Stimulated activated CD8-positive, alpha-beta memory T cell treated with anti-CD3 and anti-CD28 coated beads, Interleukin-12 subunit alpha, Interleukin-12 subunit beta, amount 100 ng/mL, for 1 hour (primary cell): ENCODE measurements at places on chromosomes 2 and 18.

DNA sequence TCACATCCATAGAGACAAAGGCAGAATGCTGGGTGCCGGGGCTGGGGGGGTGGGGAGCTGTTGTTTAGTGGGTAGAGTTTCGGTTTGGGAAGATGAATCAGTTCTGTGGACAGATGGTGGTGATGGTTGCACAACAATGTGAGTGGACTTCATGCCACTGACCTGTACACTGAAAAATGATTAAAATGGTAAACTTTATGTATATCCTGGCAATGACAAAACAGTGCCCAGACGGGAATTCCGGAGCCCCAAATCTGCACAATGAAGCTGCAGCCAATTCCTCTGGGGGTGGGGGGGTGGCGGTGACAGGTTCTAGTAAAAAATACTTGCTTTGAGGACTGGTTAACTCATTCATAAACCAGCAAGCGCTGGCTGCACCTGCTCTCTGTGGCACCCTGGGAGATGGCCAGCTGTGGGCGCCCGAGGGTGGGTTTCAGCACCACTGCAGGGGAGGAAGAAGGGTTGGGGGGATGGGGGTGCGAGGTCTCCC is 81.8 kb upstream of the HPCAL1 start:
- DNase-seq = no peak

- DNase-seq = no peak
Measured at GRCh38 chr2:205511641-205512040, 170.7 kb upstream of the NRP2 start.

DNA sequence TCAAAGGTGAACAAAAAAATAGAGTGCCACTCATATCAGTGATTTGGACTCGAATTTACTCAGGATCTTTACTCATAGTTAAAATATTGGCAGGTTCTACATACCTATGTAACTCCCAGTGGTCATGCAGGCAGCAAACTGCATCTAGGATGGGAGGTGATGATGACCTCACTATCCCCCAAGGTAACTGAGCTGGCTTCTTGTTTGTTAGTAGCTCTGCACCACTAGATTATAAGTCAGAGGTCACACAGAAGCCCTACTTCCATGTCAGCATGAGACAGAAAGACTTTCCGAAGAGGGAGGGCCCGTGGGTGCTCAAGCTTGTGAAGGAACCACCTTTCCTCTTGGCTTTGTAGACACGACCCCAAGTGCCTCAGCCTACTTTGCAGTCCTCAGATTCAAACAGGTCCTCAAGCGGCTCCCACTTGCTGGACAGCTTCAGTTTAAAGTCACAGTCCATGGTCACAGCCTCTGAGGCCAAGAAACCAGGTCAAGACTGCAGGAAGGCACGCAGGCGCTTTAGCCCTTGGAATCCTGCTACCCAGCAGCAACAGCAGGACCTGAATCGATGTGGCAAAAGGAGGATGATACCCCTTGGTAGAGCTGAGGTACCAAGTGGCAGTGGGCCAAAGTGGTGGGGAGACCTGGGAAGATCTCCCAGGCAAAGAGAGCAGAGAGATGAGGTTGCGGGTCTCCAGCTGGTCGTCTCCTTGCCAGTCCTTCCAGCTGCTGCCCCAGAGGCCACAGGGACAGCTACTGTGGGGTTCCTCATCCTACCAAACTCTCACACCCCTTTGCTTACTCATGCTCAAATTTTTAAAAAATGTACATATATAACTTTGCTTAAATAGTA is 4.3 kb downstream of the NTSR2 start:
- no peak for DNase-seq

DNA sequence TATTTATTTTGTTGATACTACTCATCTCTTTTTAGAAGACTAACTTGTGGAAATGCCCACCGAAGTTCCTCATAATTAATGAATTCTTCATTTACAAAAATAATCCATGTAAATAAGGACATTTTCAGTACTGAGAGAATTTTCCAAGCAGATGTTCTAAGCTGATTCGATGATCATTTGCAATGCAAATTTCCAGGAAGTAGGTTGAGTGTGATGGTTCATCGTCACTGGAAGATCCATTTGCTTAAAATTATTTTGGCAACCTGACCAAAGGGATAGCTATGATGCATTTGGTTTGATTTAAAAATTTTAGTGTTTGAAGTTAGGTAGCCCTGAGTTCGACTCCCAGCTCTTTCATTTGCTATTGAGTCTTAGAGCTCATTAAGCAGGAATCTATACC is 257.3 kb upstream of the RASGRP3 start:
- DNase-seq = no peak

DNA sequence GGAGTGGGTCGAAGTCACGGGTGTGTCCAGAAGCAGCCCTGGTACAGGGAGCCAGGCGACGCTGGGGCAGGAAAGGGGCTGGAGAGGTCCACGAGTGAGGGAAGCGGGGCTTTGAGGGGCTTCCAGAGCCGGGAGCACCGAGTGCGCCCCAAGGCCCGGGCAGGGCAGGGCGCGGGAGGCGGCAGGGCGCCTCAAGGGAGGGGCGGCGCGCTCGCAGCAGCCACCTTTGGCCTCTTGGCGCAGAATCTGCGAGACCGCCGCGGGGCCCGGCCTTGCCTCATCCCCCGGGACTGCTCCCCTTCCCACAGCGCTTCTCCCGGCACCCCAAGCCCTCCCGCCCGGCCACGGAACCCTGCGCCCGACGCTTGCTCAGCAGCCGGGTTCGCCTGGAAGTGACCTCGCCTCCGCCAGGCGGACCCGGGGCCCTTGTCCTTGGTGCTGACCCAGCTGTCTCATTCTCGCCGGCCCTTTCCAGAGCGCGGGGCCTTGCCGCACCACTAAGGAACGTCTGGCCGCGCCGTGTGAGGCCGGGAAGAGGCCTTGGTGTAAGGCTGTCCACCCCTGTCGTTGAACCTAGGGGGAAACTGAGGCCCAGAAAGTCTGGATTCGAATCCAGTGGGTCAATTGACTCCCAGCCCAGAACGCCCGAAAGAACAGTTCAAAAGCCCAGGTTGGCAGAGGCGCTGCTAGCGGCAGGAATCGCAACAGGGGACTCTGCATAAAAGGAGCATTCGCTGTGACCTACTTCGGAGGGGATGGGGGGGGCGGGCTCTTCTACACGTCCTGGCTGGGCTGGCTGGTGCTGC is 584 bp upstream of the DNER start:
- no peak for DNase-seq

- no peak for DNase-seq
Measured at GRCh38 chr2:57569396-57569795, 477.2 kb upstream of the VRK2 start.

- DNase-seq = no peak
Measured at GRCh38 chr2:41993435-41993925, 54.3 kb upstream of the PKDCC start.

DNA sequence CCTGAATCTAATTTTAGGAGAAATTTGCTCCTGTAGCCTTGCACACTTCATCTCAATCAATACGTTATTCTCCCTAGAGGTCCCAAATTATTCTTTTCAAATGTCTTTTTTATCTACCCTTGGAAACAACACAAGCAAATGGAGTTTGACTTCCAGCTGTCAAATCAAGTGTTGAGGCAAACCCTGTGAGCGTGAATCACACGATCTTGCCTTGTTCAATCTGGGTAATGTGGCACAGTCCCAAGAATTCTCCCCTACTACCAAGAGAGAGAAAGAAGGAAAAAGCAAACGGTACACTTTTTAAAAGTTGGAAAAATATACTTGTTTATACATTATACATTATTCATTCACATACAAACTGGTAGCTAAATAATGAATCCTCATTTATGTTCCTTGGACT is 2035.3 kb upstream of the CELF4 start:
- DNase-seq = no peak

DNA sequence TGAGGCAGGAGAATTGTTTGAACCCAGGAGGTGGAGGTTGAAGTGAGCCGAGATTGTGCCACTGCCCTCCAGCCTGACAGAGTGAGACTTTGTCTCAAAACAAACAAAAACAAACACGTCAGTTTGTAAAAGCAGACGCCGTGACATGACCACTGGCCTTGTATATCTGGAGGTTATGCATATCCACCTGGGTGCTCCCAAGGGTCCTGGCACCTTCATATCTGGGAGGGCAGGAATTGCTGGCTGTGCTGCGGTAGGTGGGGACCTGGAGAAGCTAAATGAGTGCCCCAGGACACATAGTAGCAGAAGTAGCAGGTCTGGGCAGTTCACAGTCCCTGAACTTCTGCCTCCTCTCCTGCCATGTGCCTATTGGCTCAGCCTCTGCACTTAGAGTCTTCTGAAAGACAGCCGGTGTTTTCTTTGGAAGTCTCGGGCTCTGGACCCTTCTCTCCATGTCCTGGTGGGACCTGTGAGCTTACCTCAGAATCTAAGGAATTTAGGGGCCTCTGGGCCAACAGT is 30.9 kb upstream of the IL1R2 start:
- DNase-seq = no peak

DNA sequence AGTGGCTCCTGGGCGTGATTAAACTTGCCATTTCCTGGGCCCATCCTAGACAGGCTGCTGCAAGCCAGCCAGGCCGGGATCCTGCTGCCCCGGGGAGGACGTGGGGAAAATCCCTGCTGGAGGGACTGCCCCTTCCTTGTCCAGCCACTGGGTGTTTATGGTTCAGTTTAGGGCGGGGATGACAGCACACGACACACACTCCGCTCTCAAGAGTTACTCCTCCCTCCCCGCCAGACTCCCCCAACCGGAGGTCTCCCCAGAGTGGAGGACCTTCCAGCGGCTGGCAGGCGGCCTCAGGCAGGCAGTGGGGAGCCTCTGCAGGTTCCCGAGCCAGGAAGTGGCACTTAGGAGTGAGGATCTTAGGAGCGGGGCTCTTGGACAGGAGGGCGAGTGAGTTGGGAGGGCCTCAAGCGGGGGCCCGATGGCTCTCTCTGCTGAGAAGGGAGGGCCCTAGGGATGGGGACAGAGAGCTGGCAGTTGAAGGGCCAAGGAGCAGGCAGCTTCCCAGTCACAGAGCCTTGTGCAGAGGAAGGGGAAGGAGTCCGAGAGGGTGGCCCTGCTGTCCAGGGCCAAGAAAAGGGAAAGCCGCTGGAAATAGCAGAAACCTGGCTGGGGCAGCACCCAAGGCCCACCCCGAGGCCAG is 5.7 kb upstream of the GPR35 start:
- DNase-seq = no peak

- DNase-seq = no peak
Measured at GRCh38 chr2:62443886-62444285, 62.1 kb downstream of the TMEM17 start.

GRCh38 chr2:85459771-85460170 is 41.3 kb downstream of the SH2D6 start:
- DNase-seq = no peak

DNA sequence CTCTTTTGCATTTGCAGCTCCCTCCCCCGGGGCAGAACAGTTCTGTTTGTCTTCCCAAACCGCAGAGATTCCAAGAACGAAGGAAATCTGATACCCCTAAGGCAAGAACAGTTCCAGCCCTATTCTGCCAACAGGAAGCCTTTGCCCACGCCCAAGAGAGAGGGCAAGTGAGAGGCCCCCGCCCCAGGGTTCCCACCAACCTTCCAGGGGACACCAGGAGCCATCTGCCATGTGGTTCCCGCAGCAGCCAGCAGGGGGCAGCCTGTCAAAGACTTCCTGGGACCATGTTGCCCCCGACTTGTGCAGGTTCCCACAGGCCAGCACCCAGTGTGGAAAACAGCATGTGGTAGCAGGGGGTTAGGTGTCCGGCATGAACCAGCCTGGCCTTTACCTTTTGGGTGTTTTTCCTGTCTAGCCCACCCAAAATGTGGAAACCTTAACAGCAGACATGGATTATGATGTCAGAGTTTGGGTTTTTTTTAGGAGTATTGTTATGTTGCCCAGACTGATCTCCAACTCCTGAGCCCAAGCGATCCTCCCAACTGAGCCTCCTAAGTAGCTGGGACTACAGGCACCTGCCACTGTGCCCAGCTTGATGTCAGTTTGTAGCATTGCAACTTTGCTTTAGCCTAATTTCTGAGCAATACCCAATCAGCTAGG is 21.7 kb upstream of the EFHD1 start:
- peak; percentile 50 for DNase-seq

- no peak for DNase-seq
Measured at GRCh38 chr2:63424329-63425078, 163.8 kb downstream of the WDPCP start.

DNA sequence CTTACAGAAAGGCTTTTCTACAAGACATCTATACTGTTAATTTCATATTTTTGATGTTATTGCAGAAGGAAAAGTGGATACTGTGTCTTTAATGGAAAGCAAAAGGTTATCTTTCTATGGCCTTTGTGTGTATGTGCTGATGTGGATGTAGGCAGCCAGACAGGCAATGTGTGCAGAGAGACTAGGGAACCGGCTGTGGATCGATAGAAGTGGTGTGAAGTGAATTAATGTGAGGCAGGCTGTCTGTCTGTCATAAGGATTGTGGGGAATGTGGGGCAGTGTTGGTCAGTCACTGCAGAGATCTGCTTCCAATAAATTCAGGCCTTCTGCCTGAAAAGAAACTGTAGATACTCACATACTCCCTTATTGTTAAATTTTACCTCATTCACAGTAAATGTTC is 156.7 kb downstream of the WDR7 start:
- no peak for DNase-seq

GRCh38 chr2:8438476-8438875 is 243.4 kb upstream of the ID2 start:
- DNase-seq = no peak

DNA sequence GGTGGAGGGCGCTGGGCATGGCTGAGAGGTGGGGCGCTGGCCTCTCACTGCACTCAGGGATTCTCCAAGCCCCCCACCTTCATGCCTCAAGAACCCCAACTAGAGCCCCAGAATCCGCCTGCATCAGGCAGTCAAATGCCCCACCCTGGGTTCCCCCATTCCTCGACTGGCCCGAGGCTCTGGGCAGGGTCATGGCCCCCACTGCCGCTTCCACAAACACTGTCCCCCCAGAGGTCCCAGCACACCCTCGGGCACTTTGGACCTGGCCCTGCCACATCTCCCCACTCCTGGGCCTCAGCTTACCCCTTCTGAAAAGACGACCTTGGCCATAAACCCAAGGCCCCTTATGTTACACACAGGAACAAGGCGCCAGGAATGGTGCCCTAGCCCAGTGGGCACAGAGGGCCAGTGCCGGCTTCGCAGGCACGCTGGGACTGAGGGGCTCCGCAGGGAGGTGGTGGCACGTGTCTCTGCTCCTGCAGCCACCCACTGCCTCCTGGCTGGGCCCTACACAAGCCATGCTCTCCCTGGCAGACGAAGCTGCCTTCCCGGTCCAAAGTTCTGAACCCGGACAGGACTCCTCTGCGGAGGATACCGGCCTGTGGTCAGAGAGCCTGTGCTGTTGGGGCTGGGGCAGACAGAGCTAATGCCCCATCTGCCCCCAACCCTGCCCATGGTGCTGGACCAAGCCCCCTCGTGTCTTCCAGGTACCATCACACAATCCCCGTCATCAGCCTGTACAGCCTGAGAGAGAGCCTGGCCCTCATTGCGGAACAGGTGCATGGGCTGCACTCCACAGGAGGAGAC is 6.8 kb downstream of the AGXT start:
- DNase-seq = no peak

- DNase-seq = no peak
Measured at GRCh38 chr2:237000481-237000880, 85.2 kb upstream of the COPS8 start.

DNA sequence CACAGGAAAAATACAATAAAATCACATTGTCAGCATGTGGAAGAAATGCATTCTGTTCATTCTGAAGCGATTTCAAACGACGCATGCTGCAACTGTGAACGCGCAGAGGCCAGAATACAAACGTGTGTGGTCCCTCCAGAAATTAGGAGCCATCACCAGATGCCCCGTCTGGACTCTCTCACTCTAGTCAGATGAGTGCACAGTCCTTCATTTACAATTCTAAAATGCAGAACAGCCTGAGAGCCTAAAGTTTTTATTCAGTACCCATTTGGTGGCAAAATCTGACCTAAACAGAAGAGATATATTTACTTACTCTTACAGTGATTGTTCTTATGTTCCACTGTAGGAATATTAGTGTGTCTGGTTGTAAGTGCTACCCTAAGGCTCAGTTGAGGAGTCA is 36.6 kb downstream of the FAM228A start:
- DNase-seq = no peak
